Dermis blood vessel endothelial cell (primary cell): ENCODE measurements at places on chromosomes 1 and 21.

DNA sequence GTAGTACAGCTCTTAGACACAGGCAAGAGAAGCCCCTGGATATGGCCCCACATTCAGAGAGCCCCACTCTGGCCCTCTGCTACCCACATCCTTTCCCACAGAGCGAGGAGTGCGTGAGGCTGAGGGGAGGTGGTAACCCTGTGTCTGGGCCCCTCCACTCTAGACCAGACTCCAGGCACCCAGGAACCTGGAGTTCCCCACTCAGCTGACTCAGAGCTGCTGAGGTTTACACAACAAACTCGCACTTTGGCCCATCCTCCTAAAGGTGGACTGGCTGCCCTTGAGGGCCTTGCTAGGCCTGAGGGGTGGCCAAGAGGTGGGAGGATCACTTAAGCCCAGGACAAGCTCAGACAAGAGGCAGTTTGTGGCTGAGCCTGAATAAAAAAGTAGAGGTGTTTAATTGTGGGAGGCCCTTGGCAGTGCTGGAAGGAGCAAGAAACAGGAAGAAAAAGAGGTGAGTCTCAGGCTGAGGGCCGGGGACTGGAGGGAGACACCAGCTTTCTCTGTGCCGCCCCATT lies 10.7 kb downstream of the MR1 start:
- no peak for DNase-seq

GRCh38 chr1:46558141-46558963 lies 6.9 kb upstream of the KNCN start:
- DNase-seq = no peak

- no peak for DNase-seq
Measured at GRCh38 chr1:162026881-162027280, 3.2 kb upstream of the OLFML2B start.

GRCh38 chr1:213986020-213986924 lies 1.5 kb upstream of the PROX1 start:
- DNase-seq = peak; percentile 28

- no peak for DNase-seq
Measured at GRCh38 chr1:97610102-97610501, 310.7 kb downstream of the DPYD start.

GRCh38 chr1:207815466-207815865 lies 63.6 kb downstream of the CD46 start:
- DNase-seq = no peak

DNA sequence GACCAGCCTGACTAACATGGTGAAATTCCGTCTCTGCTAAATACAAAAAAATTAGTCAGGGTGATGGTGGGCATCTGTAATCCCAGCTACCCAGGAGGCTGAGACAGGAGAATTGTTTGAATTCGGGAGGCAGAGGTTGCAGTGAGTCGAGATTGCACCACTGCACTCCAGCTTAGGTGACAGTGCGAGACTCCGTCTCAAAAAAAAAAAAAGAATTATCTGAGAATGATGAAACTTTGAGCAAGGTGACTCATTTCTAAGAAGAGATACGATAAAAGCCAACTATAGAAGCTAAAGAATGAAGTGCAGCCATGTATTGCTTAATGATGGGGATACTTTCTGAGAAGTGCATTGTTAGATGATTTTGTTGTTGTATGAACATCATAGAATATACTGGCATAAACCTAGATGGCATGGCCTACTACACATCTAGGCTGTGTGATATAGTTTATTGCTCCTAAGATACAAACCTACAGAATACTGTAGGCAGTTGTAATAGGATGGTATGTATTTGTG lies 64.7 kb downstream of the SNRPE start:
- DNase-seq = no peak

DNA sequence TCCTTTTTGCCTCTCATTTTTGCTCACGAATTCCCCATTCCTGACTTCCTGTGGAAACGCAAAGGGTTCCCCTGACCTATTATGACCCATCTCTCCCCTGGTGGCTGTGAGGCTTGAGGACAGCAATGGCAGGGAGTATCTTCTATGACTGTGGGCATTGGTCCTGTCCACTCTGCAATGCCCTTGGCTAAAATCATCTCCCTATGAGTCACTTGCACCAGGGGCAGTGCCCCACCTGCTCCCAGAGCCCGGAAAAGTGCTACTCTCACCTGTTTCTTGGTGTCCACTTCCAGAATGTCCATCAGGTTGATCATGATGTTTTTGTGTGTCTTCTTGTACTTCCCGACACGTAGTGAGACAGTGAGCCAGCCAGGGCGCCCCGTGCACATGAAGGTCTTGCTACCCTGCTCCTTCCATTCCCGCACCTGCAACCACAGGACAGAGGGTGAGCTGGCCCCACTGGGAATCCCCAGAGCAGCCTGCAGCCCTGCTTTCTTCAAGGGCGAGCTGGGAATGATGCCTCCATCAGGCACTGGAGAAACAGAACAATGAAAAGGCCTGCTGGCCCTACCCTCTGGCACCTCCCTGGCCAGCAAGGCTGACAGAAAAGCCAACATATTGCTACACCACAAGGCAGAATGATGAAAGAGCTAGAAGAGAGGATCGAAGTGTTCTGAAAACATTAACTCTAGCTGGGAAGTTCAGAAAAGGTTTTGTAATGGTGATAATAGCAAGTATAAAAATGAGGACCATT lies 3.5 kb downstream of the DHCR24 start:
- DNase-seq = no peak
